ENCODE measurements at places on chromosomes 1 and 21. TPM values are rescaled to one million over a fixed set of nuclear protein-coding genes. Genes with fewer than 3 reads are reported as not detected.

Gene C4BPA
- 0.50 TPM for total RNA-seq

Gene HES3
- total RNA-seq: not detected

Gene TCHH
- 0.25 TPM for total RNA-seq

Gene AIRE
- total RNA-seq: not detected

Gene LCE2C
- total RNA-seq: not detected

Gene F13B
- total RNA-seq: 0.08 TPM

Gene AADACL3
- total RNA-seq: not detected

Gene CADM3
- total RNA-seq: 0.14 TPM

Gene ANKRD35
- total RNA-seq: not detected

Gene TMEM81
- total RNA-seq: 2.3 TPM

Gene C1orf167
- not detected for total RNA-seq

Gene IFI44L
- 0.28 TPM for total RNA-seq

Gene PAPPA2
- total RNA-seq: 0.02 TPM

Gene PLA2G4A
- total RNA-seq: 7.6 TPM

Gene TRABD2B
- total RNA-seq: 4.0 TPM

Gene INKA2
- total RNA-seq: 2.1 TPM

Gene OTUD3
- total RNA-seq: 2.8 TPM

Gene KRTAP22-2
- total RNA-seq: not detected

Gene AQP10
- not detected for total RNA-seq

Gene BLACAT1
- total RNA-seq: not detected

Gene HEYL
- total RNA-seq: 3.1 TPM

Gene FTCD
- not detected for total RNA-seq

Gene CRYBG2
- 1.6 TPM for total RNA-seq

Gene TLR5
- 0.13 TPM for total RNA-seq

Gene NBL1
- total RNA-seq: 58.1 TPM

Gene C1orf185
- not detected for total RNA-seq

Gene FMOD
- not detected for total RNA-seq

Gene CCSAP
- 6.4 TPM for total RNA-seq

Gene SH3BGR
- total RNA-seq: 0.49 TPM

Gene LGR6
- 0.92 TPM for total RNA-seq

Gene ATP1A4
- total RNA-seq: not detected

Gene FCRL6
- total RNA-seq: not detected

Gene LAMC2
- 17.5 TPM for total RNA-seq

Gene EPHA8
- 0.05 TPM for total RNA-seq

Gene RAB42
- 3.5 TPM for total RNA-seq

Gene TDRD10
- not detected for total RNA-seq

Gene C1orf141
- total RNA-seq: not detected

Measured in A549 treated with AZD2906 at 1 μM for 4 hours (cell line).